ENCODE measurements at places on chromosomes 1 and 21. TPM values are rescaled to one million over a fixed set of nuclear protein-coding genes. Genes with fewer than 3 reads are reported as not detected.
A peak's percentile ranks its signal among the peaks of the same experiment; 100 is the strongest.

The CD53 gene
- total RNA-seq = 0.08 TPM

The GPR52 gene
- 0.76 TPM for total RNA-seq

DNA sequence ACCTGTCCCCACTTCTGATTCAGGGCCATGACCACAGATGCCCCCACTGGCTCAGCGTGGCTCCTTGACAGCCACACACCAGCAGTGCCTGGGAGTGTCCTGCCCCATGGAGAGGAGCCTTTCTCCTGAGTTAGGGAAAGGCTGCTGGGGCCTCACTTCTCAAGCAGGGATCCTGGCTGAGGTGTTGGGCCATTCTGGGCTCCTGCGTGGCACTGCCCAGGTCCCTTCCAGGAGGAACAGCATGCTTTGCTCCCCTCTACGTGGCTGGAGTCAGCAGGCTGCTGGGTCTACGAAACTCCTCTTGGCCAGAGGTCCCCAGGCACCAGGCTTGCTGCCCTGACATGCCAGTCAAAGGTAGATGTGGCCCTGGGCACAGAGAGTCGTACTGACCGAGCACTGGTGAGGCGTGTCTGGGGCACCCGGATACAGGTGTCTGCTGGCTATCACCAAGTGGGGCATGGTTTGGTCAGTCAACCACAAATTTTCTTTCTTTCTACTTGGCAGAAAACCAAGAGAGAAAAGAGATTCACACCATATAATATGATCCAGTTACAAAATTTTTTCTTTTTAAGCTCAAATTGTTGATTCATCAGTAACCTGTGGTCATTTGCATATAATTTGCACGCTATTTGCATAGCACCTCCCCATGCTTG lies 4.1 kb downstream of the ADORA1 start:
- no peak overlapping the region for H3K4me3 ChIP-seq
- peaks cover 38% of the 10 kb centered on the region for H3K36me3 ChIP-seq
- H3K27ac ChIP-seq = no peak overlapping the region
- no peak for DNase-seq

DNA sequence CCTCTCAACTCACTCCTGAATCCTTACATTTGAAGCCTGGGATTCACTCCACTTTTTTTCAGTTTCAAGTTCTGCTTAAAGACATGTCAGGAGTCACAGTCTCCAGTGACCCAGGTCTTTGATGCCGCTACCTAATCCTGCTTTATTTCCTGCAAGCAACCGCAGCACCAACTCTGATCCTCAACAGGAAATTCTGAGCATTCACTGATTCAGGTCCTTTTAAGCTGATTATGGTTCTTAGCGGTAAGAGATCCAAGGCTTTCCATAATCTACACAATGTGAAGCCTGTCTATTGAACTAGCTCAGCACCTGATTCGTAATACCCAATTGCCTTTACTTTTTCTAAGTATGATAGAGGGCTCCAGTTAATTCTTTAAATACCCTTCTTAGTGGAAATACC lies 43.7 kb upstream of the PIGC start:
- H3K27me3 ChIP-seq = no peaks in the 10 kb centered on the region
- no peak overlapping the region for H3K27ac ChIP-seq
- no peaks in the 10 kb centered on the region for H3K4me1 ChIP-seq
- H3K4me3 ChIP-seq = no peak overlapping the region
- H3K36me3 ChIP-seq = no peaks in the 10 kb centered on the region

DNA sequence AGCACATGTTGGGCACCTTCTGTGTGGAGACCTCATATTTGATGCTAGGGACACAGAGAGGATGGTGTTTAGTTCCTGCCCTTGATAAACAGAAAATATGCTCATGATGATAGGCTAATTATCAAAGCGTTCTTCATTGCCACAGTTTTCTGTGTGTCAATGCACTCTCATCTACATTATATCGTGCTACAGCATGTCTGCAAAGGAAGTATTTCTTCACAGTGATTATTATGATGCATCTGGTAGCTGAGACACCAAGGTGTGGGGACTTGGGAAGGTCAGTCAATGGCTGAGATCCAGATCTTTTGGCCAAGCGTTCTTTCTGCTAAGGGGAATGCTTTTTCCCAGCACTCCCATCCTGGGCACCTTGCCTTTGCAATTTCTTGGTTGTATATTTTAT lies 321.2 kb downstream of the PBX1 start:
- no peak overlapping the region for H3K4me3 ChIP-seq
- no peaks in the 10 kb centered on the region for H3K36me3 ChIP-seq
- H3K4me1 ChIP-seq = no peaks in the 10 kb centered on the region
- no peak overlapping the region for H3K27ac ChIP-seq
- no peaks in the 10 kb centered on the region for H3K27me3 ChIP-seq

- H3K4me3 ChIP-seq = no peak overlapping the region
- no peaks in the 10 kb centered on the region for H3K27me3 ChIP-seq
- peak; percentile 80 for DNase-seq
- H3K27ac ChIP-seq = no peak overlapping the region
These were observed 6.6 kb downstream of the CCDC190 start for GRCh38 chr1:162854245-162854882.

- H3K27me3 ChIP-seq = no peaks in the 10 kb centered on the region
- no peaks in the 10 kb centered on the region for H3K36me3 ChIP-seq
- no peak overlapping the region for H3K27ac ChIP-seq
- no peaks in the 10 kb centered on the region for H3K4me1 ChIP-seq
- DNase-seq = no peak
- no peak overlapping the region for H3K4me3 ChIP-seq
These were observed 511.0 kb upstream of the TMPRSS15 start for GRCh38 chr21:18914570-18914969.

GRCh38 chr1:162079030-162079429 lies 9.5 kb downstream of the NOS1AP start:
- H3K27me3 ChIP-seq = no peaks in the 10 kb centered on the region
- no peak overlapping the region for H3K4me3 ChIP-seq
- no peaks in the 10 kb centered on the region for H3K4me1 ChIP-seq
- DNase-seq = no peak

Measured in SJCRH30 (cell line).